Vagina (tissue), 2 donors: ENCODE measurements at places on chromosomes 4 and X. TPM values are rescaled to one million over a fixed set of nuclear protein-coding genes. Genes with fewer than 3 reads are reported as not detected.

The TASL gene
- 0.49 TPM for total RNA-seq

The UGT2B17 gene
- not detected for total RNA-seq

The TDO2 gene
- not detected for total RNA-seq

The STBD1 gene
- total RNA-seq, result 7.6 TPM

The CENPVL1 gene
- not detected for total RNA-seq

The SUPT20HL2 gene
- not detected for total RNA-seq

The PHEX gene
- 0.49 TPM for total RNA-seq

The POU4F2 gene
- total RNA-seq, result not detected

The LGI2 gene
- total RNA-seq, result 0.98 TPM

The AR gene
- 35.1 TPM for total RNA-seq

The CDKL2 gene
- total RNA-seq, result 0.74 TPM

The MAGIX gene
- 2.2 TPM for total RNA-seq

The FOXP3 gene
- total RNA-seq, result 1.5 TPM

- DNase-seq, result no peak
These were observed 13.2 kb downstream of the GPC4 start for GRCh38 chrX:133402042-133402453.

GRCh38 chr4:3866813-3867129 is 100.6 kb downstream of the ADRA2C start:
- no peak for DNase-seq

- no peak for DNase-seq
These were observed 1.4 kb downstream of the AR start for GRCh38 chrX:67545036-67545821.

DNA sequence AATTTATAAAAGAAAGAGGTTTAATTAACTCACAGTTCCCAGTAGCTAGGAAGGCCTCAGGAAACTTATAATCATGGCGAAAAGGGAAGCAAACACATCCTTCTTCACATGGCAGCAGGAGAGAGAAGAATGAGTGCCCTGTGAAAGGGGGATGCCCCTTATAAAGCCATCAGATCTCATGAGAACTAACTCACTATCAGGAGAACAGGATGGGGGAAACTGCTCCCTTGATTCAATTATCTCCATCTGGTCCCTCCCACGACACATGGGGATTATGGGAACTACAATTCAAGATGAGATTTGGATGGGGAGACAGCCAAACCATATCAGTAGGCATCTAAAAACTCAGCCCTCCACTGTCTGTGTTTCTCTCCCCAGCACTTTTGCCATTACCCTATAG is 22.4 kb downstream of the ANK2 start:
- no peak for DNase-seq

GRCh38 chr4:142574306-142574705 is 271.8 kb downstream of the INPP4B start:
- no peak for DNase-seq

DNA sequence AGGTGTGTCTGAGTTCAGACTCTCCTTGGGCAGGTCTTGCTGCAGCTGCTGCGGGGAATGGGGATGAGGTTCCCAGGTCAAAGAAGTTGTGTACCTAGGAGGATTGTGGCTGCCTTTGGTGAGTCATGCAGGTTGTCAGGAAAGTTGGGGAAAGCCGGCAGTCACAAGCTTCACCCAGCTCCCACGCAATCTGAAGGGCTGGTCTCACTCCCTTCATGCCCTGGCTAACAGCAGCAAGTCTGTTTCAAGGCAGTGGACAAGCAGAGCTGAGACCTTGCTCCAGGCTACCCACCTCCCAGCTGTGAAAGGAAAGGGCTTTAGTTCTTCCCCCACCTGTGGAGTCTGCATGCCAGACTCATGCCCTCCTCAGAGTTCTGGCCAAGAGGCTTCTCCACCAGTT is 287.2 kb downstream of the DTHD1 start:
- DNase-seq, result no peak

DNA sequence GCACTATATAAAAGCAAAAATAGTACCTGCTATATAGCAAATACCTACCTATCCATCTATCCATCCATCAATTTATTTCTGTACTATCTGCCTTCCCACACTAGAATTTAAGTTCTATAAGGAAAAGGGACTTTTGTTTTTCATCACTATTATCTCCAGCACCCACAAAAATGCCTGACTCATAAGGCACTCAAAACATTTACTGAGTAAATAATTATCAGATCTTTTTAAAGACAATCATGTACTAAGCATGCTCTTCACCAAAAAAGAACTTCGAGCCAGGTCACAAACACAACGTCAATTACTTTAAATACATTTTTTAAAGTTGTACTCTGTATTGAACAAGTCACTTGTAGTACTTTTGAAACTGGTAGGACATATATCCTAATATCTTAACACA is 119.9 kb downstream of the FBXW7 start:
- DNase-seq, result no peak

- no peak for DNase-seq
These were observed 1500.0 kb downstream of the STIM2 start for GRCh38 chr4:28360681-28361080.

DNA sequence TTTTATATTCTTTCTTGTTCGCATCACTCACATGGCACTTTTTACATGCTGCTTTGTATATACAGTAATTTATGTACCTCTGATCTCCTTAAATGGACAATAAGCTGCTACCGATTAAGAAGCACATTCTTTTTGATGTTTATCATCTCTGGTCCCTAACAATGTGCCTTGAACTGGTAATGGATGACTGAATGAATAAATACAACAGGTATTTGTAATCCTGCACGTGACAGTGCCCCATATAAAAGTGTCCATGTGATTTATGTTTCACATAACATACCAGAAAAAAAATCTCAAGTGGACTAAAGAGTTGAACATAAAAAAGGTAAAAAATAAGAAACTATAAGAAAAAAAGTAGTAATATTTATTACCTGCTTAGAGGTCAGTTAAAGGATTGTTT is 7.7 kb upstream of the SLAIN2 start:
- DNase-seq, result no peak

DNA sequence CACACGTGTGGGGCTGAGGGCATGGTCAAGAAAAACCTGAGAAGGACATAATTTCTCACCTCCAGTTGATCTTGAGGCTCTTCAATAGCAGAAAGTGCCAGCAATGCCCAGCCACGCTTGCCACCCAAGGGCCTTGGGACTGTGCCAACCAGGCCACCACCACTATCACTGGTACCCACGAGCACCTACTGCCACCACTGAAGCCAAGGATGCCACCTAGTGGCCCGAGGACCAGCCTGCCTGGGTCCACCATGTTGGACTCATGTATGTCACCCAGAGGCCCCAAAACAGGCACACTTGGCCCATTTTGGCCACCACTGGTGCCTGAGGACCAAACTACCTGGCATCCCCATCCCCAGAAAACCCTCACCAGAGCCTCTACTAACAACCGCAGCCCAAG is 191.8 kb downstream of the ADAM29 start:
- no peak for DNase-seq

DNA sequence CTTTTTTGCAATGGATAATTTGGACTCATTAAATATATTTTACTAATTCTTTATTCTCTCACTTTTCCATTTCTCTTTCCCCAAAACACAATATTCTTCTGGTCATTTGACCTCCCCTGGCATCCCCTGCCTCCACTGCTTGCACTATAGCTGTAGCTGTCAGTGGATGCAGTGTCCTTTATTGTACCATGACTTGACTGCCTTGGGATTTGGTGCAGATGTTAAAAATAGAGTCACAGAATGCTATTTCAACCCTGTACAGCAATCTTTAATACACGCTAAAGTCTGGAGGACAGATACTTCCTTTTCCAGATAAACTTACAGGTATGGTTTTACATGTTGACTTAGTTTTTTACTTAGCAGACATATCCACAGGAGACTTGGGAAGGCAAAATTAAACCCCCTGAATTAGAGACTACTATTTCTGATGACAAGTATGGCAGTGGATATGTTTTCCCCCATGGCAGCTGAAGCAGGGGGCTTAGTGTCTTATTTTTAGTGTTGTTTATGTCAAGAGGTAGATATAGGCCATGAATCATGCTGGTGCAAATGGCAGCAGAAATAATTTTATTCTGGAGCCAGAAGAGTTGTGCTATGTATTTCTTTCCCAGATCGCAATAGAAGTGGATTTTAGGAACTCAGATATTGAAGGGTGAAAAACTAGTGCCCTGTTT is 461.4 kb downstream of the NAF1 start:
- DNase-seq, result no peak

DNA sequence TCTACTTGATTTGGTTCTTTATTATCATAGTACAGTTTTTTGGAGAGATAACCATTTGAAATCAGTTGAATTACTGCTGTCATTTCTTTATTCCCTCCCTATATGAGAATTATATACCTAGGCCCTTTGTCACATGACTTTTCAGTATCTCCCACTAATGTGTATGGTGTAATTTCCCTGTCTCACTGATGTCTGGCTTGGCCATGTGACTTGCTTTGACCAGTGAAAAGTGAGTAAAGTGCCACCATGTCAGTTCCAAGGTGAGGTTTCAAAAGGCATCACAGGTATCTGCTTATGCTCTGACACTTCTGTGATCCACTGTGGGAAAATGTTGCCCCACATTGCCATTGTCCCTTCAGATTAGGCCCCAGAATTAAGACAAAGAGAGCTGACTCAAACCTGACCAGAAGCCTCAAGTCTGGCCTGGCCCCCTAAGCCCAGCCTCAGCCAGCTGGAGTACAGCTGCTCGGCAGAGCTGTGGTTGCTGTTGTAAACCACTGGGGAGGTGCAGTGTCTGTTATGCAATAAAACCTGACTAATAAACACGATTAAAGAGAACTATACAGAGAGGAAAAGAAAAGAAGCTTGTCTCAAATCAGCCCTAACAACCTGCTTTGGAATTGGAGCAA is 27.5 kb downstream of the SETD7 start:
- DNase-seq, result no peak

DNA sequence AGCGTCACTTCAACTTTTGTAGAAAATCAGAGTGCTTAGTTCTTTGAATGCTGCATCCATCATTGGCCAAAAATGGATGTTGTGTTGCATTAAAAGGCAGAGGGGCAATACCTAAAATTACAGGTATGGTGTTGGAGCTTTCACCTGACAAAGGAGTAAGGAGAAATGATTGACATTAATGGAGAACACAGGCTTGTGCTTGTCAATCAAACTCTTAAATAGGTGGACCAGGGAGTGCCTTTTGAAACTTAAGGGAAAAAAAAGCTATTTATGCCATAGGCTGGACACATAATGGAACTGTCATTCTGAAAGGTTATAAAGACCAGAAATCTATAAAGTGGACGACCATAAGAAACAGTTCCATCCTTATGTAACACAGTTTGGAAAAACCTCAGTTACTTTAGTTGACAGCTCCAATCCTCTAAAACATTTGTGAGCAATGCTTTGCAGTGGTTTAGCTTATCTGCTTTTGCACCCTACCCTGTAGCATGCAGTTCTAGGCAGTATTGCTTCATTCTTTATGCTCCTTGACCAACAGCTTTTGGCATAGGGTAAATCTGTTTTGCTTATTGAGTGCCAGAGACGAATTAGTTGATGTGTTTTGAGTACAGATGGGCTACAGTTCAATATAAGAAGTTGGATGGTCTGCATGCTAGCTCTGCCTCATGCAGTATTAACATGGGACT is 2.4 kb downstream of the HADH start:
- no peak for DNase-seq

DNA sequence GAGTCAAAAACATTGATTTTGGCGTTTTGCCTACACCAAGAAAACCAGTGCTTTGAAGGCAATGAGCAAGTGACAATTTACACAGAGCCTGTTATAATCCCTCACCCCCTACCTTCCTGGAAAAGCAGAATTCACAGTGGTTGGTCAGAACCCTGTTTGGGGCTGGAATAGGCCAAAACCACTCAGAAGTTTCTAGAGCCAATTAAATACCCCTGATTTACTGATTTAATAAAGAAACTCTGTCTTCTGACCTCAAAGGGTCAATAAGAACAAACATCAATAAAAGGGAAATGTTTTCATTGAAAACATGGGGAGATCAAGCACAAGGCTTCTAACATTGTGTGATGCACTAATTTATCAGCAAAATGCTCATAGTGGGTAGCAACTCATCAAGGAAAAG is 116.3 kb downstream of the UNC5C start:
- no peak for DNase-seq

GRCh38 chrX:136733613-136734012 is 47.1 kb downstream of the ARHGEF6 start:
- DNase-seq, result no peak

- no peak for DNase-seq
These were observed 44.4 kb downstream of the UGT2A3 start for GRCh38 chr4:68907245-68907644.

DNA sequence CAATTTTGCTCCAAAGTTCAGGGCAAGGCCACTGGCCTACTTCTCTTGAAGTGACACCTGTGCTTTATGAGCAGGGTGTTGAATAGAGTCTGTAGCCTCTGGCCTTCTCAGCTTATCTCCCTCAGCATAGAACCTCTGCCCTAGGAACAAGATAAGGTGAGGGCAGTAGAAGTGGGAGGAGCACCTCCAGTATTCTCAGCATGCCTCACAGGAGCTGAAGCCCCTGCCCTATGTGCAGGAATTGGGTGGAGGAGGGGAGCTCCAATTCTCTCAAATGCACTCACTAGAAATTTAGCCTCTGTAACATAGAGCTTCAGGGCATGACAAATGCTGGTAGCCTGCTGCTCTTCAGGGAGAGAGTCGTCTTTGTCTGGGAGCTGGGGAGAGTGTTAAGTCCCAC is 479.3 kb downstream of the IL1RAPL1 start:
- DNase-seq, result no peak

- DNase-seq, result no peak
These were observed 1008.5 kb upstream of the LCORL start for GRCh38 chr4:19030048-19030447.

DNA sequence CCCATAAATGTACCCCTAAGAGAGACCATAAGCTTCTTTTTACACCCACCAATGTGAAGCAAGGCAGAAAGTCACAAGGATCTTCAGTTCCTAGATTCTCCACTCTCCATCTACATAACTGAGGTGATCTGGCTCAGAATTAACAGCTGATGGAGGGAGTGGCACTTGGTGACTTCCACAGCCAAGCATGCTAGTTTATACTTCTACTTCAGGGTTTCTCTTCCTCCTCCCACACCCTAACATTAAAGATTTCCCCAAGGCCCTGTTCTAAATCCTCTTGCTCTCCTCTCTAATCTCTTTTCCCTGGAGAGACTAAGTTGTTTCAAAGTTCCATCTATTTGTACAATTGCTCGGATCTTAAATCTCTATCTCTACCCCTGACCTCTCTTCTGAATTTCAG is 81.1 kb downstream of the MBNL3 start:
- DNase-seq, result no peak

- no peak for DNase-seq
These were observed 112.5 kb upstream of the HAND2 start for GRCh38 chr4:173642509-173642908.

- DNase-seq, result no peak
These were observed 357.5 kb upstream of the SMIM31 start for GRCh38 chr4:164396439-164396838.

- DNase-seq, result no peak
These were observed 78.5 kb downstream of the SHROOM3 start for GRCh38 chr4:76513482-76513881.

GRCh38 chr4:177116161-177116560 is 193.5 kb upstream of the NEIL3 start:
- DNase-seq, result no peak

- DNase-seq, result no peak
These were observed 568.8 kb downstream of the PPARGC1A start for GRCh38 chr4:23320931-23321587.
